NCI-H460 (cell line): ENCODE measurements at places on chromosomes 12 and 14. TPM values are rescaled to one million over a fixed set of nuclear protein-coding genes. Genes with fewer than 3 reads are reported as not detected.

The EID3 gene
- 19.0 and 21.1 TPM in 2 replicates for total RNA-seq

- DNase-seq = no peak
These were observed 20.2 kb downstream of the VRTN start for GRCh38 chr14:74368441-74368840.

The KRT75 gene
- not detected in 2 replicates for total RNA-seq

The TMCC3 gene
- 0.09 TPM in 1 of 2 replicates, not detected in the other for total RNA-seq

- DNase-seq = no peak
These were observed 145.4 kb downstream of the AEBP2 start for GRCh38 chr12:19584732-19585131.
